ENCODE measurements at places on chromosomes 16 and 17. TPM values are rescaled to one million over a fixed set of nuclear protein-coding genes. Genes with fewer than 3 reads are reported as not detected.

DNA sequence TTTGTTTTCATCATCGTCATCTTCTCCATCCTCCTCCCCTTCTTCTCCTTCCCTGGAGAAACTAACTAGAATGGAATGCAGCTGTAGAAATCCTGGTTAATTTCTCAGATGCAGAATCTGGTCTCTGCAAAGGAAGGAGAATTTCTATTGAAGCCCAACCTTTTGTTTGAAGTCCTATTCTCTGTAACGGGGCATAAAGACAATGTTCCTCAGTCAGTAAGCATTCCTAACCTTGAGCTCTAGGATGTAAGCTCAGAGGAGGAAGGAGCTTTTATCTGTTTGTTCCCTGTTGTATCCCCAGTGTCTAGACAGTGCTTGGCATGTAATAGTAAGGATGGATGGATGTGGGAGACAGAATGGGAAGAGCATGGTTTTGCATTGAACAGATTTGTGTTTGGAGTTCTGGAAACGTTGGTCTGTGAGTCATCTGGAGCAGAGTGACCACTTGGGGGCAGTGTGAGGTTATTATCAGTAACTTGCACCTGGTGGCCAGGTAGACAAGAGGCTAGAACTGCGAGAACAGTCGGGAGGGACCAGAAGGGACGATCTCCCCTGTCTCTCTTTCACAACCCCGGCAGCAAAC is 363.7 kb downstream of the SNX29 start:
- DNase-seq: peak; percentile 85

DNA sequence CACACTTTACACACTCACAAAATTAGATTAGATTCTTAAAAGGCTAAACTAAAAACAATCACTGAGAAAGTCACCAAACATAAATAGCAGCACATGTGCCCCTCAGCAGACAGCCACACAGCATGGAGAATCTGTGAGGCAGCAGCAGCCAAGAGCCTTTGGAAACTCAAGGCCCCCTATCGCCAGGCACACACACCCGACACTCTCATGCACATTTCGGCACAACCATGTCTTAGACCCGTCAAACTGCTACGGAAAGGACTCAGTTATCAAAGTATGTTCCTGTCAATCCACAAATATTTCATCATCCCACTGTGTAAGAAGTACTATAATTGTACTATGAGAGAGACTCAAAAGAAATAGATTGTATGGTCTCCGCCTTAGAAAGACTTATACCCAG is 20.9 kb downstream of the UBE2O start:
- no peak for DNase-seq

GRCh38 chr16:21619765-21620425 is 20.5 kb downstream of the METTL9 start:
- no peak for DNase-seq

The PRAC2 gene
- total RNA-seq: not detected

DNA sequence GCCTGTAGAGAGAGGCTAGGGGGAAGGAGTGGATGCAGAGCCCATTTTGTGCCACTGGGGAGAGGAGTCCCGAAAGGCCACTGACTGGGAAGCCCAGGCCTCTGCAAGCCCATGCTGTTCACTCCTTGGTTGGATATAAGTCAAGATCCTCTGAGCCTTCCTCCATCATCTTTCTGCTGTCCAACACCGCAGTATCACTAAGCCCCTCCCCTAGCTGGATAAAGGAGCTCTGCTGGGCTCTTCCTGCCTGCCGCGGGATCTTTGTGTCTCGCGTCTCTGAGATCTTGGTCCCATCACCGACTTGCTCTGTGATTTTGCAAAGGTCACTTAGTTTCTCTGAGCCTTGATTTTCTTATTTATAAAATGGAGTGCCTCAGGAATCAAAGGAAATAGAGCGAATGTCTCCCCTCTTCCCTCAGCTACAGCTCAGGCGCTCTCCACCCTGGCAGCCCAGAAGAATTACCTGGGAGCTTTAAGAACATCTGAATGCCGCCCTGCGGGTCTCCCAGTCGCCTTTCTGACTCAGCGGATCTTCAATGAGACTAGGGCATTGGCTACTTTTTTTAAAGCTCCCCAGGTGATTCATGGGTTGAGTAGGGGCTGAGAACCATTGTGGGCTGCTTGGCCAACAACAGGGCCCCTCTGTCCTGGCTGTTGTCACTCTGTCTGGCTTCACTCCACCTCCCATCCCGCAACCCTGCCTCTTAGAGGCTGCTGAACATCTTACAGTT is 25.2 kb upstream of the TMEM220 start:
- DNase-seq: no peak

The DPEP3 gene
- not detected for total RNA-seq

The PPP1R27 gene
- not detected for total RNA-seq

GRCh38 chr16:38941-39892 is 14.2 kb downstream of the POLR3K start:
- no peak for DNase-seq

The CDRT15L2 gene
- total RNA-seq: not detected
